ENCODE measurements at places on chromosomes 5 and 9.

DNA sequence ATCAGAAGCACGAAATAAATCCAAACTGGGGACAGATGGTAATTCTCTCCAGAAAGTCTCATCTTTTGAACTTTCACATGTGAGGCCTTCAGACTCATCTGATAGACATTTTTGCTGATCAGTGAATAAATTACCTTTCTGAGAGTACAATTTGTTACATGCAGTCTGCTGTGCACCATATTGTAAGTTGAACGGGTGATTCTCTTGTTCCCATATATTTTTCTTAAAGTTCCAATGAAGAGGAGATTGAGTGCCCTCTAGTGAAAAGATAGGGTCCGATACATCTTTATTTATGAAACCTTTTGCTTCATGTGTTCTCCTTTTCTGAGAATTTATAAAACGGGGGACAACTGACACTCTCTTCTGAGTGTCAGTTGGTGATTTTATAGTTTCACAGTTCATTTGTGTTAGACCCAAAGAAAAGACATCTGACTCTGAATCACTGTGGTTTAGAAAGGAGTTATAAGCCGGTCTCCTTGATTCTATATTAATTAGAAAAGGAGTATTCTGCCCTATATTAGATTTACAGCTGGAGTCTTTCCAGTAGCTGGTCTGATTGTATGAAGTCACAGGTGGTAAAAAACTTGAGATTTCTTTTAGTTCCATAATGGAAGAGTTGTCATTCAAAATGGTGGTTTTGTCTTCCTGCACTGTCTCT lies 30.4 kb downstream of the GNG10 start:
- no peak overlapping the region for H3K27ac ChIP-seq
- no peak for DNase-seq
- no peaks in the 10 kb centered on the region for H3K4me1 ChIP-seq
- no peaks in the 10 kb centered on the region for H3K36me3 ChIP-seq

DNA sequence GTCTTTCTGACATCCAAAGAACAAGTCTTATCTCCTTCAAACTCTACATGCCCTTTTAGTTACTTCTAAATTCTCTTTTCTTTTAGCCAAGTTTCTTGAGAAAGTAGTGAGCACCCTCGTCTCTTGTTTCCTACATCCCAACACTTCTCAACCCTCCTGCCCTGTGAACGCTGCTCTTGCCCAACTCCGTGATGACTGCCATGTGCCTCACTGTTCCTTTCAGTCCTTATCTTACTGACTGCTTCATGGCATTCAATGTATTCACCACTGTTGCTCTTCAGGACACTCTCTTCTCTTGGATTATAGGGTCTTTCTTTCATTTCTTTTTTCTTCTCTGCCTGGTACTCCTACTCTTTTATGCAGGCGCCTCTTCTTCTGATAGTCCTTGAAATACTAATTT lies 14.8 kb downstream of the C9 start:
- H3K27me3 ChIP-seq, result no peaks in the 10 kb centered on the region
- no peak overlapping the region for H3K4me3 ChIP-seq
- DNase-seq, result no peak
- H3K4me1 ChIP-seq, result no peaks in the 10 kb centered on the region

GRCh38 chr5:39675676-39676075 lies 250.9 kb upstream of the DAB2 start:
- H3K27ac ChIP-seq, result no peak overlapping the region
- H3K27me3 ChIP-seq, result no peaks in the 10 kb centered on the region
- no peak for DNase-seq
- no peaks in the 10 kb centered on the region for H3K36me3 ChIP-seq
- no peak overlapping the region for H3K4me3 ChIP-seq

- no peak overlapping the region for H3K27ac ChIP-seq
- H3K27me3 ChIP-seq, result no peaks in the 10 kb centered on the region
- H3K4me1 ChIP-seq, result peaks cover 18% of the 10 kb centered on the region
- no peaks in the 10 kb centered on the region for H3K36me3 ChIP-seq
These were observed 113.0 kb downstream of the PAM start for GRCh38 chr5:102867992-102868662.

DNA sequence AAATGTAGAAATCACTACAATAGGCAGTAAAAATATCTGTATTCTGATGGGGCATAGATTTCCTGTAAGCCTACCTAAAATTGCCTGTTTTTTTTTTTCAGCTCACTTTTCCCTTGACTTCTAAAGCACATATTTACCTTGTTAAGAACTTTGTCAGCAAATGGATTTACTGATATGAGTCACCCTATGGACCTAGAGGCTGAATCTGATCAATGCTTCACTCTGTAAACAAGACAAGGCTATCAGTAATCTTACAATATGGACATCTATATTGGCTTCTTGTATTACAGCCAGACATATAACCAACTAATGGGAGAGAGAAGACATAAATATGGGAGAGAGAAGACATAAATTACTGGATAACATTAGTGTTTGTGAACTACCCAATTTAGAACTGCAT lies 792.7 kb upstream of the CHD1 start:
- H3K4me1 ChIP-seq, result no peaks in the 10 kb centered on the region
- no peaks in the 10 kb centered on the region for H3K27me3 ChIP-seq
- H3K27ac ChIP-seq, result no peak overlapping the region

Data from upper lobe of left lung (tissue), 6 donors.